ENCODE measurements at places on chromosomes 11 and 22. TPM values are rescaled to one million over a fixed set of nuclear protein-coding genes. Genes with fewer than 3 reads are reported as not detected.

DNA sequence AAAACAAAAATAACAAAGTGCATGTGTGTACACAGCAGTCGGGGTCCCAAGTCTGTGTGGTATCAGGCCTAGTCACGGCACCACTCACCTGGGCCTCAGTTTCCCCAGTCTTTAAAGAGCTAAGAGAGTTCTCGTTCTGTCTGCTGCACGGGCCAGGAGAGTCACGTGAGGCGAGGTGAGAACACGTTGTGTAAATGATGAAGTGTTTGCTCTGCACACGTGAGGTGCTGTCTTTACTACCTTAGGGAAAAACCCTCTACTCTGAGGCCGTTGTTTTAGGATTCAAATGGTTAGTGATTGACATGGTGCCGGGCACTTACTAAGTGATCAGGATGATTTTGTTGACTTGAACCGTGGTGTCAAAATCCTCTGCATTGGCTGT lies 86.5 kb upstream of the PPARA start:
- no peaks in the 10 kb centered on the region for H3K27me3 ChIP-seq
- no peaks in the 10 kb centered on the region for H3K36me3 ChIP-seq
- peak overlapping the region; percentile 58 for H3K27ac ChIP-seq
- DNase-seq = no peak
- peaks cover 3% of the 10 kb centered on the region for H3K4me1 ChIP-seq

DNA sequence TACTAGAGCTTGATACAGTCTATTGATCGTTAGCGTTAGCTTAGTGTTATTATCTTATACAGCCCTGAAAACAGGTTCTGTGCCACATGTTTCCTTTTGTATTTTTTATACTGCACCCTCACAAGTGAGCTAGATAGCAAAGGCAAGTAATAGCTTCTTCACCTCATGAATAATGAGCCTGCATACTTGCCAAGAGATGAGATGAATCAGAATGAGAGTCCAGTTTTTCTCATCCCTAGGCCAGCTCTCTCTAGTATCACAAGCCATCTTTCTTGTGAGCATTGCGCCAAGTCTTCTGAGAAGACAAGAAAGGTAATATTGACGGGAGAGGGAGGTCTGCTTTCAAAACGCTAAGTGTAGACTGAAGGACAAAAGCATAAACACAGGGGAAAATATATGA lies 8.7 kb upstream of the CARD18 start:
- H3K27ac ChIP-seq = no peak overlapping the region
- no peaks in the 10 kb centered on the region for H3K4me1 ChIP-seq
- no peaks in the 10 kb centered on the region for H3K27me3 ChIP-seq
- H3K36me3 ChIP-seq = no peaks in the 10 kb centered on the region

DNA sequence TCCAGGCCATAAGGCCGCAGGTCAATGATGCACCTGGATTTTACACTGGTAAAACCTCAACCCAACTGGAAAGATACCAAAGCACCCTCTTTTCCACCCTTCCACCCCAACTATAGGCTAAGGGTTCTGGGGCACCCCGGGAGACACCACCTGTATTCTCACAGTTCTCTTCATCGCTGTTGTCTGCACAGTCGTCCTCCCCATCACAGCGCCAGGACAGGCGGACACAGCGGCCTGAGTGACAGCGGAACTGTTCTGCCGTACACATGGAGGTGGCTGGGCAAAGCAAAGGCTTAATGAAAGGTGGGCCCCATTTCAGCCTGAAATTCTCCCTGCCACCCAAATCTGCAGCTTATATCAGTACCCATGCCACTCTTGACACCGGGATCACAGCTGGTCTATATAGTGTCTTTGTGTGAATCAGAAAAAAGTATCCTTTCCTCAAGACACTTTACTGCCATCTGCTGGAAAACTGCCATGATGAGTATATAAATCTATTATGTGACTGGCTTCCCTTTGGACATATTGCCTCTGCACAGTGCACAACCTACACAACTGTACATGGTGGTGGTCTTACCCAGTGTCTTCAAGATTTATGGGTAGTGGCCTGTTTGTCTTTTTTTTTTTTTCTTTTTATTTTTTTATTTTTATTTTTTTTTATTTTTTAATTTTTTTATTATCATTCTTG lies 21.5 kb downstream of the LRP4 start:
- DNase-seq = peak; percentile 62
- H3K27me3 ChIP-seq = no peaks in the 10 kb centered on the region
- H3K27ac ChIP-seq = no peak overlapping the region
- H3K4me3 ChIP-seq = no peak overlapping the region

- no peak for DNase-seq
- H3K4me3 ChIP-seq = no peak overlapping the region
- H3K27ac ChIP-seq = no peak overlapping the region
- no peaks in the 10 kb centered on the region for H3K27me3 ChIP-seq
- peaks cover 5% of the 10 kb centered on the region for H3K36me3 ChIP-seq
Observed at GRCh38 chr11:3723014-3723708, 52.0 kb upstream of the CHRNA10 start.

DNA sequence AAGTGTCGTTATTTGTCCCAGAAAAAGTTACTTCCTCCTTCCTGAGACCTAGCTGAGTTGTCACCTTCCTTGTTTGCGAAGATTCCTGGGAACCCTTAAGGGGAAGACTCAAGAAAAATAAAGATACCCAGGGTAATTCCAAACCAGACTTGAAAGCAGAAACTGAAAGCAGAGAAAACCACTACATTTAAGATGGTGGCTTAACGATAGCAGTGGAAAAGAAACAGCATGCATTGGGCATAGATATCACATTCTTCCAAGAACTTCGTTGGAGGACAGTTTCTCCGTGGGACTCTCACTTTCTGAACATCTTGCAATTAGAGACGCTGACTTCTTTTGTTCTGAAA lies 89.1 kb downstream of the FAM76B start:
- no peak overlapping the region for H3K4me3 ChIP-seq
- no peaks in the 10 kb centered on the region for H3K27me3 ChIP-seq
- DNase-seq = no peak
- no peak overlapping the region for H3K27ac ChIP-seq
- H3K4me1 ChIP-seq = peaks cover 4% of the 10 kb centered on the region
- no peaks in the 10 kb centered on the region for H3K36me3 ChIP-seq

- H3K36me3 ChIP-seq = no peaks in the 10 kb centered on the region
- no peak overlapping the region for H3K4me3 ChIP-seq
- DNase-seq = no peak
- no peak overlapping the region for H3K27ac ChIP-seq
Observed at GRCh38 chr11:95972060-95972459, 48.2 kb upstream of the MTMR2 start.

DNA sequence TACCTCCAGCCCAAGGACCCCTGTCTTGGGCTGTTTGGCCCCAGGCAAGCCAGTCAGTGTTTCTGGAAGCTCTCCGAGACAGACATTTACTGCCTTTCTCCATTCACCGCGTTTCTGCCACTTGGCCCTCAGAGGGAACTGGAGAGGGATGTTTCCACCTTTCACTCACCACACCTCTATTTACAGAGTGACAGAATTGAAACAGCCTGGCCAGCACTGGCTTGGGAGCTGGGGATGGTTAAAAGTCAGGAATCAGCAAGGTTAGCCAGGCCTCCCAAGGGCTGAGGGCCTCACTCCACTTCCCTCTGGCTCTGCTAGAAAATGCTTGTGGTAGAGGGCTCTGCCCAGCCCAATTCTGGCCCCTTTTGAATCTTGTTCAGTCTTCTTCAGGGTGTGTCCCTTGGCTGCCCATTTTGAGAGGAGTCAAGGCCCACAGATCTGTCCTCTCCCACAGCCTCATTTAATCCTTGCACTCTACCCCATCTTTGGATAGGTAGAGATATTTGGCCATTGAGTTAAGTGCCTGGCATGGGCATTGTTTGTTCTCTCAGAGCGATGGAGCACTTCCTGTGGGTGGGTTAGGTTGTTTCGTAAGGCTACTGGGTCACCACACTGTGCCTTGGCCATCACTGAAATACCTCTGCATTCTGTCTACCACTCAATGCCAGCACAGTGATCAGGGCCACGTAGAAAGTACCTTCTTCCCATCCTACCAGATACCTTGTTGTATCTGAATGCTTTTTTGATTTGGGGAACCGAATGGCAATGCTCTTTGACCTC lies 119.2 kb downstream of the MICAL2 start:
- peaks cover 3% of the 10 kb centered on the region for H3K4me1 ChIP-seq
- peaks cover 28% of the 10 kb centered on the region for H3K36me3 ChIP-seq
- no peak for DNase-seq
- H3K27me3 ChIP-seq = no peaks in the 10 kb centered on the region
- no peak overlapping the region for H3K4me3 ChIP-seq
- H3K27ac ChIP-seq = peak overlapping the region; percentile 77

DNA sequence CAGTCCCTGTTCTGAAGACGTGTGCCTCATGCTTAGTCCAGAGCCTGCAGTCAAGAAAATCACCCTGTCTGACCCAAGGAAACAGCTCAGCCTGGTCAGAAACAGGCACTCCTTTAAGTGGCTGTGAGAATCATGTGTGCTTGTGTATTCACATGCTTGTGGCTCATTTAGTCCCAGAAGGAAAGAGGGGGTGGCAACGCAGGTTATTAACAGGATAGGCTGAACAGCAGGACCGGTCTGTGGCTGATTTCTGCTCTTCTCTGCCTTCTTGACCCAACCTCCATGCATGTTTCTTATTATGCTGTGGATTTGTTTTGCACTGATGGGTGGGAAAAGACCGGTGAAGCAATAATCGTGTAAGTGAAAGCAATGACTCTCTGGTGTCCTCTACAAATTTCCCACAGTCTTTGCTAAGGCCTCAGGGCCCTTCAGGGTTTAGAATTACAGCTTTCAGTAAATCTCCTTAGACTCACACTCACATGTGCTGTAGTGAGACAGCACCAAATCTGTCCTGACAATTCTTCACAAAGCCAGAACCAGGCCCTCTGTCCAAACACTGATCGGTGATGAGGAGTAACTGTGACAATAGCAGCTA lies 288.1 kb downstream of the ETS1 start:
- H3K36me3 ChIP-seq = no peaks in the 10 kb centered on the region
- peaks cover 6% of the 10 kb centered on the region for H3K4me1 ChIP-seq
- no peaks in the 10 kb centered on the region for H3K27me3 ChIP-seq
- H3K4me3 ChIP-seq = no peak overlapping the region
- no peak for DNase-seq

DNA sequence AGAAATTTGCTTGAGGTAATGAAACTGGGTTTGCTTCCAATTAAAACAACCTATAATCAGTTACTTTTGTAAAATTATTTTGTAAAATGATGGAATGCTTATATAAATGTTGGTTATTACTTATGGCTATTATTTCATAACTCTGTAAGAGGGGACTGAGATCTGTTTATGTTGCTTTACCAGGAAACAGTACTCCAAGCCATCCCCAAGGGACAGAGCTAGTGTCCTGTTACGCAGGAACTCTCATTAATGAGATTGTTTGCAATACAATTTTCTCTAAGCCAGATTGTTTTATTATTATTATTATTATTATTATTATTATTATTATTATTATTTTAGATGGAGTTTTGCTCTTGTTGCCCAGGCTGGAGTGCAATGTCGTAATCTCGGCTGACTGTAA lies 2.3 kb upstream of the NOX4 start:
- no peaks in the 10 kb centered on the region for H3K36me3 ChIP-seq
- H3K27ac ChIP-seq = no peak overlapping the region
- no peaks in the 10 kb centered on the region for H3K4me1 ChIP-seq
- no peak overlapping the region for H3K4me3 ChIP-seq
- DNase-seq = no peak
- no peaks in the 10 kb centered on the region for H3K27me3 ChIP-seq

DNA sequence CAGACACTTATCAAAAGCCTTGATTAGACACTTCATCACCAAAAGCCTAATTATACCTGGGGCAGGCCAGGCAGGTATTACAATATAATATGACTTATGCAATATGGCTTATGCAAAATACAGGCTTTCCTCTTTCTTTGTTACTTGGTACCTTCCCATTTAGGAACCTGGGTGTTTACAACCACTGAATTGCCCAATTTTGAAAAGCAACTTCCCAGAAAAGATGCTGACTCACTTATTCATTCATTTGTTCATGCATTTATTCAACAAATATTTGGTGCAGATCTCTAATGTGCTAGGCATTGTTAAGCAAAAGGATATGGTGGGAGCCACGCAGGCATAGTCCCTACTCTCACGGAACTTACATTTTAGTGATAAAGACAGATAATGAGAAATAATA lies 13.6 kb upstream of the JAML start:
- H3K27me3 ChIP-seq = no peaks in the 10 kb centered on the region
- no peak overlapping the region for H3K27ac ChIP-seq
- no peaks in the 10 kb centered on the region for H3K4me1 ChIP-seq
- DNase-seq = no peak

GRCh38 chr11:13366266-13367026 lies 88.9 kb downstream of the BMAL1 start:
- H3K27ac ChIP-seq = no peak overlapping the region
- peaks cover 7% of the 10 kb centered on the region for H3K36me3 ChIP-seq
- DNase-seq = no peak
- no peaks in the 10 kb centered on the region for H3K4me1 ChIP-seq
- H3K4me3 ChIP-seq = no peak overlapping the region
- no peaks in the 10 kb centered on the region for H3K27me3 ChIP-seq

GRCh38 chr11:68524681-68525080 lies 64.1 kb downstream of the PPP6R3 start:
- DNase-seq = no peak
- H3K27me3 ChIP-seq = no peaks in the 10 kb centered on the region
- H3K27ac ChIP-seq = no peak overlapping the region
- peaks cover 11% of the 10 kb centered on the region for H3K36me3 ChIP-seq
- H3K4me1 ChIP-seq = no peaks in the 10 kb centered on the region

GRCh38 chr11:110242746-110243145 lies 53.7 kb downstream of the RDX start:
- H3K4me1 ChIP-seq = no peaks in the 10 kb centered on the region
- DNase-seq = no peak
- H3K36me3 ChIP-seq = no peaks in the 10 kb centered on the region
- no peak overlapping the region for H3K4me3 ChIP-seq
- no peaks in the 10 kb centered on the region for H3K27me3 ChIP-seq

- H3K27me3 ChIP-seq = no peaks in the 10 kb centered on the region
- no peaks in the 10 kb centered on the region for H3K36me3 ChIP-seq
- H3K27ac ChIP-seq = no peak overlapping the region
- no peak overlapping the region for H3K4me3 ChIP-seq
- H3K4me1 ChIP-seq = no peaks in the 10 kb centered on the region
Observed at GRCh38 chr11:41449483-41450050, 9.9 kb downstream of the LRRC4C start.

SPDYC gene
- polyA plus RNA-seq = not detected

GUCY1A2 gene
- polyA plus RNA-seq = 0.75 TPM

PRAME gene
- polyA plus RNA-seq = not detected

APOL1 gene
- polyA plus RNA-seq = 14.1 TPM
